ENCODE measurements at places on chromosomes 3 and 15. TPM values are rescaled to one million over a fixed set of nuclear protein-coding genes. Genes with fewer than 3 reads are reported as not detected.

The TGM4 gene
- polyA plus RNA-seq: 0.04 TPM

The ALG1L2 gene
- 0.91 TPM for polyA plus RNA-seq

The GOLGA8K gene
- polyA plus RNA-seq: 1.6 TPM

The KLHDC8B gene
- 85.6 TPM for polyA plus RNA-seq

The TM4SF1 gene
- polyA plus RNA-seq: 56.9 TPM

The GXYLT2 gene
- 3.1 TPM for polyA plus RNA-seq

The NANOGP8 gene
- 0.30 TPM for polyA plus RNA-seq

The CKMT1A gene
- 13.0 TPM for polyA plus RNA-seq

The POC1A gene
- 5.9 TPM for polyA plus RNA-seq

The ERICH6 gene
- 0.09 TPM for polyA plus RNA-seq

The DCUN1D1 gene
- 40.5 TPM for polyA plus RNA-seq

The ASB14 gene
- 0.78 TPM for polyA plus RNA-seq

DNA sequence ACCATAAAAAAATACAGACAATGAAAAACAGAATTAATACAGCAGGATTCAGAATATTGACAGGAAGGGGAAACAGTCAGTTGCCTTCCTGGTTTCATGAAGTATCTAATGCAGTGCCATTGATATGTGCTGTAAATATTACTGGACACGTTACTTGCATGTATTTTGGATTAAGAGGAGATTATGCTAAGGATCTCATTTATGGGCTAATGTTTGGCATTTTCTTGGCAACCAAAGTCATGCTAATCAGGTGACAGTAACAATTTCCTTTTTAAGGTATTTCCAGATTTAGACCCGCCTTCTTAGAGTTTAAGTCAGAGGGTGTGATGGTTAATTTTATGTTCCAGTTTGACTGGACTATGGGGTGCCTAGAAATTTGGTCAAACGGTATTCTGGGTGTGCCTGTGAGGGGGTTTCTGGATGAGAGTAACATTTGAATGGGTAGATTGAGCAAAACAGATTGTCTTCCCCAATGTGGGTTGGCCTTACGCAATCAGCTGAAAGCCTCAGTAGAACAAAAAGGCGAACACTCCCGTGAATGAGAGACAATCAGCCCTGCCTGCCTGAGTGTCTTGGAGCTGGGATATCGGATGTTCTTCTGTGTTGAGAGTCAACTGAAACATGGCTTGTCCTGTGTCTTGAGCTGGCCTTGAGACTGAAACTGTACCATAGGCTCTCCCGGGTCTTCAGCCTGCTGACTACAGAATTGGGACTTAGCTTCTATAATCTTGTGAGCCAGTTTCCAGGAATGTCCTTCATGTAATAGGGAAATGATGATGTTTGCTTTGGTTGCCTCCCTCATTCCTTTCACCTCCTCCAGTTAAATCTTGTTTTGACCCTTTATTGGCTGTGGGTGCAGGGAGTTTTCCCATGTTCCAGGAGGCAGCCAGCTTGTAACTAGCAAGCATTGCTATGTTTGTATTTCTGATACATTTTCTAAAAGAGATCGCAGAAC lies 10.5 kb downstream of the SQOR start:
- peaks cover 56% of the 10 kb centered on the region for H3K4me1 ChIP-seq
- H3K27me3 ChIP-seq: no peaks in the 10 kb centered on the region
- peak overlapping the region; percentile 19 for H3K27ac ChIP-seq
- DNase-seq: no peak

- H3K36me3 ChIP-seq: no peaks in the 10 kb centered on the region
- no peak for DNase-seq
- H3K27me3 ChIP-seq: no peaks in the 10 kb centered on the region
- no peaks in the 10 kb centered on the region for H3K4me1 ChIP-seq
Measured at GRCh38 chr3:176651622-176652021, 545.7 kb downstream of the TBL1XR1 start.

DNA sequence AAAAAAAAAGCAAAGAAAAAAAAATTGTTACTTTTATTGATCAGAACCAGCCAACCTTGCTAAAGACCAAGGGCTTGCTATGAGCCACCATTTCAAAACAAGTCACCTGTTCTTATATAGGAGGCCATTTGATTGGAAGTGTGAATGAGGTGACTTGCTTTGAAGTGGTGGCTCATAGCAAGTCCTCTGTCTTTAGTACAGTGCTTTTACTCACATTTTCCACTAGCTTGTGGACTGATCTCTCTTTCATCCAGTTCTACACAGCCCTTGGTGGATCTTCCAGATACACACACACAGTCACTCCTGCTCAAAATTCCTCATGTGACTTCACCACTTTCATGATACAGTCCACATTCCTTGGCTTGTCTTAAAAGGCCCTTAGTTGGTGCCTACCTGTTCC lies 13.5 kb downstream of the CLSTN2 start:
- H3K27ac ChIP-seq: no peak overlapping the region
- no peak overlapping the region for H3K4me3 ChIP-seq
- DNase-seq: no peak

- peak overlapping the region; percentile 86 for H3K4me3 ChIP-seq
- peaks cover 32% of the 10 kb centered on the region for H3K36me3 ChIP-seq
- DNase-seq: no peak
- H3K27ac ChIP-seq: peak overlapping the region; percentile 80
Measured at GRCh38 chr3:197949191-197949777, 706 bp upstream of the RPL35A start.

GRCh38 chr15:79190093-79190492 lies 92.4 kb upstream of the ANKRD34C start:
- no peaks in the 10 kb centered on the region for H3K4me1 ChIP-seq
- no peak for DNase-seq
- no peak overlapping the region for H3K4me3 ChIP-seq
- no peak overlapping the region for H3K27ac ChIP-seq
- H3K36me3 ChIP-seq: no peaks in the 10 kb centered on the region

DNA sequence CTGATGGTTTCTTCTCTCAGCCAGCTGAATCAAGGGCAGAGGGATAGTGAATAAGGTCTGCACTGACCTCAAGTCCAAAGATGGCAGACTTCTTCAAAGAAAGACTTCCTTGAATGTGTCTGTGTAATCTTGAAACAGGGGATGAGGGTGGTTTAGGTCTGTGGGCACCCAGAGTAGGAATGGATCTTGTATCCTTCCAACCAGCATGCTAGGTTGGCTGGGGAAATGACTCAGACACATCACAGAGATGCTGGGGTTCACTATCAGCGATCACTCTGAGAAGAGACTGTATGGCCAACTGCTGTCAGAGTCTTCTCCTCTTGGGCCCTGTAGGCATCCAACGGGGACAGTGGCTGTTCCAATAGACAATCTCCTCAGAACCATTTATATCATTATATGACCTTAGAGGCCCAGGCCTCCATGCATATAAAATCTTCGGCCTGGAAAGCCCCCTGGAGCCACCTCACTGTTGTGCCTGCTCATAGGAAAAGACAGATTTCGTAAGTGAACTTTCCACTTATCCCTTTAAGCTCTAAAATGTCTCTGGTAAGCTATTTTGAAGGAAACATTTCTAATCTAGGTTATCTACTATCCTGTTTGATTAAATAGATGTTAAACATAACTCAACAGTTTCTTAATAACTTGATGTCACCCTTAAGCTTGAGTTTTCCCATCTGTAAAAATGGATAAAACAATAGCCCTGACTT lies 58.5 kb downstream of the TIPARP start:
- no peaks in the 10 kb centered on the region for H3K27me3 ChIP-seq
- H3K4me3 ChIP-seq: no peak overlapping the region
- H3K4me1 ChIP-seq: peaks cover 12% of the 10 kb centered on the region
- DNase-seq: no peak
- no peak overlapping the region for H3K27ac ChIP-seq

- no peak overlapping the region for H3K4me3 ChIP-seq
- H3K27me3 ChIP-seq: no peaks in the 10 kb centered on the region
- no peak for DNase-seq
- no peaks in the 10 kb centered on the region for H3K4me1 ChIP-seq
- H3K36me3 ChIP-seq: peaks cover 10% of the 10 kb centered on the region
Measured at GRCh38 chr3:105836533-105836932, 32.3 kb downstream of the CBLB start.

DNA sequence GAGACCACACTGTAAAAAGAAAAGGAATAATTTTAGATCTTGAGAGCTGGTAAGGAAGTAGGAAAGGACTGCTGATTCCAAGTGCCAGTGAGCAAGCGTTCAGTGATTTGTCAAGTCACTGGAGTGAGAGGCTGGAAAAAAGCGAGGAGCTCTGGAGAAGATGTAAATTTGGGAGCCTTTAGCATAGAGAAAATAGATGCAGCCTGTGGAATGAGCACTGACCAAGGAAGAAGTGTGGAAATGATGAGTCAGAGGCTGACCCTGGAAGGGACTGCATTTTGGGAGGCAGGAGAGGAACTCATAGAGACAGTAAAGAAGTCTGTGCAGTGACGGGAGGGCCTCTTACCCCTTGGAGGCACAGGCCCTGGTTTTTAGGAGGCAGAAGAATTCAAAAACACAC lies 17.1 kb upstream of the ABTB1 start:
- DNase-seq: no peak
- H3K27ac ChIP-seq: no peak overlapping the region
- H3K36me3 ChIP-seq: no peaks in the 10 kb centered on the region
- H3K4me1 ChIP-seq: no peaks in the 10 kb centered on the region

DNA sequence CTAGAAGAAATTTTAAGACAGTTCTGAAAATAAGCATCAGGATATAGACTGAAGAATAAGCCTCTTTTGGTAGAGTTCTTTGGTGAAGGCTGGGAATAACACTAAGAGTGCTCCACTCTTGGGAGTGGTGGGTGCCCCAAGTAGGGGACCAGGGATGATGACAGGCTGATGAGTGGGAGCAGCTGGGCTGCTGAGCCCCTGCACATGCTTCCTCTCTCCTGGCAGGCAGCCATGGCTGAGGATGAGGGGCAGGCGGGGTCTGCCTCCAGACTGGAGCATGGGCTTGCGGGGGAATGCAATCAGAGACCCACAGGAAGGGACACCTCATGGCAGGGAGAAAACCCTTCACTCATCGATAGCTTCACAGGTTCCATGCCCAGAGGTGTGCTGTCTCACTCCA lies 72.6 kb upstream of the RORA start:
- H3K27ac ChIP-seq: no peak overlapping the region
- no peaks in the 10 kb centered on the region for H3K36me3 ChIP-seq

- peaks cover 2% of the 10 kb centered on the region for H3K4me1 ChIP-seq
- H3K4me3 ChIP-seq: peak overlapping the region; percentile 70
- H3K27ac ChIP-seq: no peak overlapping the region
- no peaks in the 10 kb centered on the region for H3K36me3 ChIP-seq
- H3K27me3 ChIP-seq: no peaks in the 10 kb centered on the region
Measured at GRCh38 chr3:125356140-125357026, 18.7 kb downstream of the ZNF148 start.
